Gastrocnemius medialis (tissue), 4 donors: ENCODE measurements at places on chromosomes 13 and 19. TPM values are rescaled to one million over a fixed set of nuclear protein-coding genes. Genes with fewer than 3 reads are reported as not detected.

GRCh38 chr19:15200553-15201364, at the start of gene NOTCH3:
NOTCH3 (minus strand) TSS chr19:15200995; CDS start chr19:15200905, 90 bp downstream.
- no peak for DNase-seq
- H3K27me3 ChIP-seq = peaks cover 29% of the 10 kb centered on the region
- H3K27ac ChIP-seq = peak within 1 kb of the TSS; percentile 72
- H3K36me3 ChIP-seq = no peaks in the 10 kb centered on the region
- no peaks in the 10 kb centered on the region for H3K4me1 ChIP-seq
- H3K4me3 ChIP-seq = peak within 1 kb of the TSS; percentile 52

- no peaks in the 10 kb centered on the region for H3K27me3 ChIP-seq
- no peak for DNase-seq
- no peaks in the 10 kb centered on the region for H3K36me3 ChIP-seq
- no peak overlapping the region for H3K27ac ChIP-seq
- H3K4me3 ChIP-seq = no peak overlapping the region
Measured at GRCh38 chr13:23960566-23961156, 63.4 kb upstream of the C1QTNF9B start.

DNA sequence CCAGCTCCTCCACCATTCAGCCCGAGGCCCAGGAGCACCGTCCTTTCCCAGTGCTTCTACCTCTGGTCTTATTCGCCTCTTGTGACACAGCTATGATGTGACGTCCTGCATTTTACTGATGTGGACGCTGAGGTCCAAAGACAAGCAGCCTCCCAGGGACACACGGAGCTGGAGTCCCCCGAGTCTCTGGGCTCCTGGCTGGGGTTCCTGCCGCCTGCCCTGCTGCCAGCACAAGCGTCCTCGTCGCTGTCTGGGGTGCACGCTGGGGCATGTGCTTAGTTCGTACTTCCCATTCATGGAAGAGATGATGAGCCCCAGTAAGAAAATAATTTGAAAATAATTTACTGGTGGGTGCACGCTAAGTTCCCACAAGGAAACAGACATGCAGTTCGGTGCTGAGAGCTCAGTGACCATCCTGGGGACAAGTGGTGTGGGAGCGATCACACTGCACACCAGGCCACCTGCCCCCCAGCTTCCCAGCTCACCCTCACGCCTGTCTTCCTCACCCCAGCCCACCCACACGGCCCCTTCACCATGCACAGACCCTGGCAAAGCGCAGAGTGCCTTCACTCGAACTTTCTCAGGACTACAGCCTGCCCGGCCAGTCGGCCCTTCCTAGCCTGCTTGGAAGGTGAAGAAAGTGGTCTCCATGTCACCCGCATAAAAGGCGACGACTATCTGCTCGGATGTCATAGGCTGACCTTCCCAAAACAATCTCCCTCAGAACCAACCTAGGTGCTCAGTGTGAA, 14.2 kb upstream of the CFAP97D2 start:
- no peaks in the 10 kb centered on the region for H3K36me3 ChIP-seq
- no peak for DNase-seq
- H3K4me1 ChIP-seq = peaks cover 11% of the 10 kb centered on the region
- H3K27me3 ChIP-seq = peaks cover 7% of the 10 kb centered on the region

DNA sequence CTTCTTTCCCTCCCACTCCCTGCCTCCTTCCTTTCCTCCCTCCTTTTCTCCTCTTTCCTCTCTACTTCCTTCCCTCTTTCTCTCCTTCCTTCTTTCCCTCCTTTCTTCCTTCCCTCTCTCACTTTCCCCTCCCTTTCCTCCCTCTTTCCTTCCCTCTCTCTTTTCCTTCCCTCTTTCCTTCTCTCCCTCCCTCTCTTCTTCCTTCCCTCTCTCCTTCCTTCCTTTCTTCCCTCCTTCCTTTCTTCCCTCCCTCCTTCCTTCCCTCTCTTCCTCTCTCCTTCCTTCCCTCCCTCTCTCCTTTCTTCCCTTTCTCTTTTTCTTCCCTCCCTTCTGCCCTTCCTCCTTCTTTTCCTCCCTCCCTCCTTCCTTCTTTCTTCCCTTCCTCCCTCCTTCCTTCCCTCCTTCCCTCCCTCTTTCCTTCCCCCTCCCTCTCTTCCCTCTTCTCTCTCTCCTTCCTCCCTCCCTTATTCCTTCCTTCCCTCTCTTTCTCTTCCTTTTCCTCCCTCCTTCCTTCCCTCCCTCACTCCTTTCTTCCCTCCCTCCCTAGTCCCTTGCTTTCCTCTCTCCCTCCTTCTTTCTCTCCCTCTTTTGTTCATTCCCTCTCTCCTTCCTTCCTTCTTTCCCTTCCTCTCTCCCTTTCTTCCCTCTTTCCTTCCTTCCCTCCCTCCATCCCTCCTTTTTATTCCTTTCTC, 443.9 kb downstream of the ZNF536 start:
- no peak overlapping the region for H3K4me3 ChIP-seq
- no peak for DNase-seq
- no peak overlapping the region for H3K27ac ChIP-seq
- no peaks in the 10 kb centered on the region for H3K4me1 ChIP-seq
- H3K27me3 ChIP-seq = no peaks in the 10 kb centered on the region

GRCh38 chr19:41755328-41755913, at the start of gene CEACAM6:
CEACAM6 (plus strand) TSS chr19:41755530; CDS start chr19:41755639, 109 bp downstream.
- H3K27ac ChIP-seq = no peak within 1 kb of the TSS
- no peaks in the 10 kb centered on the region for H3K36me3 ChIP-seq
- no peaks in the 10 kb centered on the region for H3K4me1 ChIP-seq
- H3K4me3 ChIP-seq = no peak within 1 kb of the TSS
- no peaks in the 10 kb centered on the region for H3K27me3 ChIP-seq

The TMEM145 gene
- total RNA-seq = 0.87 TPM

DNA sequence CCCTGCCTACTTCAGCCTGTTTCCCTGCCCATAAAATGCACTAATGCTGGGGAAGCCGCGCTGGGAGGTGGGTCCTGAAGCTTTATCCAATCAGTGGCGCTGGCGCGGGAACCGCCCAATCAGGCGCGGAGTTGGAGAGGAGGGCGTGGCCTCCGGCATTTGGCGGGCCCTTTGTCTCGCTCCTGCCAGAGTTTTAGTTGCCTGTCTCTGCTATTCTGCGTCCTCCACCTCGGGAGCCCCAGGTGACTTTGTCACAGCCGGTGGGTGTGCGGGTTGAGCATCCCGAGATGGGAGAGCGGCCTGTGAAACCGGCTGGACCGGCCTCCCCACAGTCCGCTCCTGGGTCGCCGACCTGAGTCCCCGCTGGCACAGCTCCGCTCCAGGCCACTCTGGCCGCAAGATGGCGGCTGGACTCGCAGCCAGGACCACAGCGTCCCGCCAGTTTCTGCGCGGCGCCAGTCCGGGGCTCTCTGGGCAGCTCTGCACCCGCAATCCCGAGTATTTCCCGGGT, 30.7 kb upstream of the ZNF429 start:
- peak overlapping the region; percentile 42 for H3K4me3 ChIP-seq
- no peak overlapping the region for H3K27ac ChIP-seq
- H3K27me3 ChIP-seq = peaks cover 10% of the 10 kb centered on the region
- no peaks in the 10 kb centered on the region for H3K36me3 ChIP-seq

The GPR108 gene
- total RNA-seq = 40.3 TPM

GRCh38 chr13:44273216-44273615, 100.4 kb upstream of the SERP2 start:
- no peaks in the 10 kb centered on the region for H3K36me3 ChIP-seq
- peak overlapping the region; percentile 96 for H3K27ac ChIP-seq
- DNase-seq = no peak
- H3K4me3 ChIP-seq = no peak overlapping the region
- H3K27me3 ChIP-seq = no peaks in the 10 kb centered on the region
- H3K4me1 ChIP-seq = peaks cover 56% of the 10 kb centered on the region

- H3K4me3 ChIP-seq = no peak overlapping the region
- no peaks in the 10 kb centered on the region for H3K27me3 ChIP-seq
- peaks cover 20% of the 10 kb centered on the region for H3K4me1 ChIP-seq
- DNase-seq = peak; percentile 43
Measured at GRCh38 chr13:50393628-50394027, 378.4 kb downstream of the KCNRG start.

The APOC1 gene
- 1.1 TPM for total RNA-seq

The LHFPL6 gene
- total RNA-seq = 26.3 TPM

DNA sequence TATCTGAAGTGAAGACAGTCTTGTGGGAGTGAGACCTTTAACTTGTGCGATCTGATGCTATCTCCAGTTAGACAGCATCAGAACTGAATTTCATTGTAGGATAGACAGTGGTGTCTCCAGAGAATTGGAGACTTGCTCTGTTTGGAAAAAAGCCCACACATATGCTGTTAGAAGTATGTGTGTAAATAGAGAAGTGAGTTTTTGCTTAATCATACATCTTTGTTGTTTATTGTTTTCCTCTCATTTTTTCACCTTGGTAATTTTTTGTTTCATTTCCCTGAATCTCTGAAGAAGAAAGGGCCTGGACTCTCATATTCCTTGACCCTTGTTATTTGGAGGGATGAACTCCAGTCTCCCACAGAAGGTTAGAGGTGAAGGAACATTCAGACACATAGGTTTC, 21.8 kb downstream of the FPR3 start:
- no peak for DNase-seq
- H3K4me3 ChIP-seq = no peak overlapping the region
- no peaks in the 10 kb centered on the region for H3K27me3 ChIP-seq
- H3K27ac ChIP-seq = no peak overlapping the region

- no peak overlapping the region for H3K27ac ChIP-seq
- no peak overlapping the region for H3K4me3 ChIP-seq
- H3K36me3 ChIP-seq = no peaks in the 10 kb centered on the region
- no peak for DNase-seq
Measured at GRCh38 chr13:38564256-38565150, 122.4 kb upstream of the FREM2 start.

DNA sequence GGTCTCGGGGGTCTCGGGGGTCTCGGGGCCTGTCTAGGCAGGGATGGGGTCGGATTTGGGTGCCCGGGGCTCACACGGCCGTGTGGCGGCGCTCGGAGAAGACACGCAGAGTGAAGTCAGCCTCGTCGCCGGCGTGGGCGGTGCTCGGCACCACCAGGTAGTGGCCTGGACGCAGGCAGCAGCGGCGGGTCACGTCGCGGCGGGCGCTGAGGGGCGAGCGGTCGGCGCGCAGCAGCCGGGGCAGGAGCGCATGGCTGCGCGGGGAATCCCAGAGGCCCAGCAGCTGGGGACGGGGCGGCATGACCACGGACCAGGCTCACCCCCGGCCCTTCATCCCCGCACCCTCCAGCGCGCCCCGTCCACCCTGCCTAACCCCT, 8.2 kb downstream of the CAPN12 start:
- no peak for DNase-seq
- no peaks in the 10 kb centered on the region for H3K36me3 ChIP-seq
- peak overlapping the region; percentile 29 for H3K4me3 ChIP-seq
- H3K27ac ChIP-seq = no peak overlapping the region
